DMS79 (cell line): ENCODE measurements at places on chromosomes 5 and 9.

- DNase-seq, result no peak
Measured at GRCh38 chr5:99000876-99001275, 72.1 kb upstream of the CHD1 start.

DNA sequence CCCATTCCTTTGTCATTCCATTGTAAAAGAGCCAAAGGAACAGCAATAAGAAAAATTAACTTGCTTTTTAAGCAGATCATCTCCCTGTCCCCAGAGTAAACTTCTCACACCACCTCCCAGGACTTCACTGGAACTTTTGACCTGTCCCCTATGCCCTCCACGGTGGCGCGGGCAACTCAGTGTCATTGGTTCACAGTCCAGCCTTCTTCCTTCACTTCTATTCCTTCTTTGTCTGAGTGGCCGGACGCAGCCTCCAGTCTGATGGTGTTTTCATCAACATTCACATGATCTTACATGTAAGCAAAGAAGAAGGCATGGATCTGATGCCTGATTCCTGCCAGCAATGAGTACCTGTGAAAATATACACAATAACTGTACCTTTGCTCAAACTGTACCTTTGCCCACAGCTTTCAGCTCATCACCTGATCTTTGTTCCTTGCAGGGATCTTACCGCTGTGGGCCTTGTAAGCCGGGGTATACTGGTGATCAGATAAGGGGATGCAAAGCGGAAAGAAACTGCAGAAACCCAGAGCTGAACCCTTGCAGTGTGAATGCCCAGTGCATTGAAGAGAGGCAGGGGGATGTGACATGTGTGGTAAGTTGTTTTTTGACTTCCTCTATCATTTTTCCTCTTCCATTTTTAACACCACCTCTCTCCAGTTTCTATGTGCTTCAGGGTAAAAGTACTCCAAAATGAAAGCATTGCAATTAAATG, 32.5 kb downstream of the THBS4 start:
- DNase-seq, result no peak

GRCh38 chr5:133962131-133962530, 6.3 kb downstream of the C5orf15 start:
- no peak for DNase-seq

GRCh38 chr9:90508940-90509339, 133.7 kb downstream of the DIRAS2 start:
- DNase-seq, result no peak

GRCh38 chr9:127277099-127277498, 12.5 kb downstream of the GARNL3 start:
- no peak for DNase-seq

DNA sequence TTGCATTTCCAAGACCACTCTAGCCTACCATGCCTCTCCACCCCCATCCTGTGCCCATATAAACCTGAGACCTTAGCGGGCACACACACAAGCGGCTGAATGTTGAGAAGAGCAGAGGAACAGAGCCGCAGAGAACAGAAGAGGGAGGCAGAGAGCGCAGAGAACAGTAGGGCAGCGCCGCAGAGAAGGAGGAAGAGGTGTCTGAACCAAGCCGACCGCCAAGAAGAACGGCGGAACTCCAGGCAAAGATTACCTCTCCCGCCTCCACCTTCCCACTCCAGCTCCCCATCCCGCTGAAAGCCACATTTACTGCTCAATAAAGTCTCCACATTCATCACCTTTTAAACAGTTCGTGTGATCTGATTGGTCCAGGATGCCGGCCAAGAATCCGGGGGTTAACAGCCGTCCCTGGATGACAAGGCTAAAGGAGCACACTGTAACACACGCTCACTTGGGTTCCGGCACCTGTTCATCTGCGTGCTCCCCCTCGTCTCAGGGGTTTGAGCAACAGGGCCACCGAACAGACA, 33.2 kb downstream of the GRIN3A start:
- DNase-seq, result no peak

GRCh38 chr5:149271195-149271715, 404 bp upstream of the AFAP1L1 start:
- DNase-seq, result no peak

DNA sequence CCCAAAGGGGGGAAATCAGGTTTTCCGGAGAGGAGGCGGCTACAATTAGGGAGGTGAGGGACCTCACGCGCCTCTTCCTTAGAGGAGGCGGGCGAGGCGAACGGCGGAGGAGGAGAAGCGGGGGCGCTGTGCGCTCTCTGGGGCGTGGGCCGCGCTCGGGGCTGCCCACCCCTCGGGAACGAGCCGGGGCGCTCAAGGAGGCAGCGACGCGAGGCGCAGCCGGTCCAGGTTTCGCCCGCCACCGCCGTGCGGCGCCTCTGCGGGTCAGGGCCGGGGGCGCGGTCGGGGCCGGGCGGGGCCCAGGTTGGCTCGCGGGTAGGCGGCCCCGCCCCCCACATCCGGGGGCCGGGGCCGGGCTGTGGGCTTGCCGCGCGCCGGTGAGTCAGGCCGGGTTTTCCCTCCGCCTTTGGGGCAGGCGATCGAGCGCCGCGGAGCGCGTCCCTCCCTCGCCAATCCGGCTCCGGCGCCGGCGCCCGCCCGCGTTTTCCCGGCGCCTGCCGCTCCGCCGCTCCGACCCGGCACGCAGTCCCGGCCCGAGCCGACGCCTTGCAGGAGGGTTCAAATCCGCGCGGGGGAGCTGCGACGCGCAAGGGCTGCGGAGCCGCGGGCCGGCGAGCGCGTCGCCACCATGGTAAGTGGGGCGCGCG, at the start of gene N4BP3:
Gene N4BP3, plus strand, starts transcription at position 392 of the 647 bp plus-strand sequence. CDS start 6,052 bp downstream, outside the sequence.
- DNase-seq, result no peak

DNA sequence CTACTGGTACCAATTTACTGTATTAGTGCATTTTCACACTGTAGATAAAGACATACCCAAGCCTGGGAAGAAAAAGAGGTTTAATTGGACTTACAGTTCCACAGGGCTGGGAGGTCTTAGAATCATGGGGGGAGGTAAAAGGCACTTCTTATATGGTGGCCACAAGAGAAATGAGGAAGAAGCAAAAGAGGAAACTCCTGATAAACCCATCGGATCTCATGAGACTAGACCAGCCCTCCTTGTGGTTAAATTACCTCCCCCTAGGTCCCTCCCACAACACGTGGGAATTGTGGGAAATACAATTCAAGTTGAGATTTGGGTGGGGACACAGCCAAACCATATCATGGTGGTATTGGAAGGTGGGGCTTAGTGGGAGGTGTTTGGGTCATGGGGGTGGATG, 56.5 kb upstream of the SPDL1 start:
- no peak for DNase-seq

DNA sequence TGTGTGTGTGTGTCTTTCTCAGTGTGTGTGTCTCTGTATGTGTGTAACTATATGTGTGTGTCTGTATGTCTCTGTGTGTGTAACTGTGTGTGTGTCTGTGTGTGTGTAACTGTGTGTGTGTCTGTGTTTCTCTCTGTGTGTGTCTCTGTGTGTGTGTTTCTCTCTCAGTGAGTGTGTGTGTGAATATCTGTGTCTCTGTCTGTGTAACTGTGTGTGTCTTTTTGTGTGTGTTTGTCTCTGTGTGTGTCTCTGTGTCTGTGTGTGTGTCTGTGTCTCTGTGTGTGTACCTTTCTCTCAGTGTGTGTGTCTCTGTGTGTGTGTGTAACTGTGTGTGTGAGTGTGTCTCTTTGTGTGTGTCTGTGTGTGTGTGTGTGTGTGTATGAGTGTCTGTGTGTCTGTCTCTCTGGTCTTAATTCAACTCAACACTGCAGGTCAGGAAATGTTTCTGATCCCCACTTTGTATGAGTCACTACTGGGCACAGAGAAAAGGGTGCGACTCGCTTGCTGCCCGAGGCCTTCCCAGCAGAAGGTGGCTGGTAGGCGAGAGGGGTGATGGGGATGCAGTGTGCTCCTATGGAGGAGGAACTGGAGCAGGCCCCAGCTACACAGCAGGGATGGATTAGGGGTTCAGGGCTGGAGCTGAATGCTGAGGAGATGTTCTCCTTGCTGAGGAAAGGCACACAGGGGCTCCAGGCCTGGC, 52.1 kb downstream of the NSG2 start:
- DNase-seq, result no peak

DNA sequence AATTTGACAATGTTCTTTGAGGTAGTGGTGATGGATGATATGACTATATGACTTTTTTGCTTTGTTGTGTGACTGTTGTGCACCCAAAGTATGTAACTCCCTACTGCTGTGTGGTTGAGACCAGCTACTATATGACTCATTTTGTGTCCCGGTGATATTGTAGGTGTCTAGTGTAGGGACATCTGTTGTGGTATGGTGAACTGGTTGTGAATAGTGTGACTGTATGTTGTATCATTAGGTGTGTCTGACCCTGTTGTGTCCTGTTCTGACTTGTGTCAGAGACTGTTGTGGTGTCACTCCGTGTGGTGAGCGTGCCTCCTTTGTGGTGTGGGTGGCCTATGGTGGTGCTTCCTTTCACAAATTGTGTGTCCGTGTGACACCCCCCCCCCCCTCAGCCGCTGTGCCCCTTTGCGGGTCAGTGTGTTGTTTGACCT, 11.2 kb upstream of the CXXC5 start:
- DNase-seq, result no peak

- no peak for DNase-seq
Measured at GRCh38 chr5:63700241-63700640, 262.0 kb downstream of the HTR1A start.

GRCh38 chr5:10678244-10678643, 82.8 kb downstream of the DAP start:
- DNase-seq, result no peak

DNA sequence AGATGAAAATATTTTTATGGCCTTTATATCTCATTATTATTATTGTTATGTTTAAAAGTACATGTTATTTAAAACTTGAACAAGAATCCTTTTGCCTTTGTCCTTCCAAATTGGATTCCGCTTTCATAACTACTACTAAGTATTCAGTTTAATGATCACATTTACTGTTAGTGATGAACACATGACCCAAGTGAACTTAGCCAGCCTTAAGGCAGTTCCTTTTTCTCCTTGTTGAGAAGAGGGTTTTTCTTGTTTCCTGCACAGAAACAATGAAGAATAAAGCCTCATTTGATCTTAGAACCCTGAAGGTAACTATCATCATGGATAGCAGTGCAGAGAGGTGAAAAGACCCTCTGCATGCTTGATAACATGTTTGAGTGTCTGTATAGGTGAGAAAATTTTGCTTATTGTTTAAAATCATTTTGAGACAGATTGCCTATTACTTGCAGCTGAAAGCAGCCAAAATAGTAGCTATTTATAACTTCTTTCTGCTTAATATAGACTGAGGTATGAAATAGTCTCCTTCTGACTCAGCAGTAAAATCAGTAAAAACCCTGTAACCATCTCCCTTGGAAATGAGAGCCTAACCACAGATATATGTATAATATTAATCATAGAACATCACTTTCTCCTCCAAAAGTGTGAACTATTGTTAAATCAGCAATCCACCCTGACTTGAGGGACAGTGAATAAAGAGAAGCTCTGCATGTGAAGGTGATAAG, 266.2 kb downstream of the SPATA31D1 start:
- no peak for DNase-seq

- DNase-seq, result peak; percentile 66
Measured at GRCh38 chr9:114503009-114503408, 2.3 kb downstream of the WHRN start.

DNA sequence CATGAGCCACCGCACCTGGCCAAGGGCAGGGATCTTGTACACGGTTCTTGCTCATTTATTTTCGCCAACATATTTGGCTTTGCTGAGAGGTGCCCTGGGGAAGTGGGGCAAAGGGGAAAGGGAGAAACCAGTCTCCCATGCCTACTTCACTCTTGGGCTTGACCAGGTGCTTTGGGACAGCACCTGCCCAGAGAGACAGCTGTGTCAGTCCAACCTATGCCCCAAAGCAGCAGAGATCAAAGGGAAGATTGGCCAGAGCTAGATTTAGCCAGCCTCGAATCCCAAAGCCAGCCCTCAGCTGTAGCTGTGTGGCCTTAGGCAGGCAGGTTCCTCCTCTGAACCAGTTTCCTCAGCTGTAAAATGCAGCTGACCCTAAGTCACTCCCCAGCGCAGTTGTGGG, 2.3 kb upstream of the PTGES start:
- no peak for DNase-seq

GRCh38 chr9:75149841-75150241, 61.5 kb downstream of the OSTF1 start:
- no peak for DNase-seq

DNA sequence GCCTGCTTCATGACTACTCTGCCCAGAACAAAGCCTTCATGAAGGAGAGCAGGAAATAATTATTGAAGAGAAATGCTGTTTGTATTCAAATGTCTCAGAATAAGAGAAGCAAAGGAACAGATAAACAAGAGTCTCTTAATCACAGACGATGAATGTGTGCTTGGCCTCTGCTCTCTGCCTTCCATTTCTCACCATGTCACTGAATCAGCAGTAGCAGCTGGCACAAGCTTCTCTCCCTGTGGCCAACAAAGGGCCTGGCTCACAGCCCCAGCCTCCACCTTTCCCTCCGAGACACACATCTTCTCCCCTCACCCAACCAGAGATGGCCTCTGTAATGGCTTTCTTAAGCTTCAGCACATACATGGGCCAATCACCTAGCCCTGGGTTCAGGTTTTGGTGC, 128.1 kb upstream of the SLIT3 start:
- DNase-seq, result no peak

GRCh38 chr5:91132550-91132949, 250.6 kb downstream of the ARRDC3 start:
- no peak for DNase-seq

DNA sequence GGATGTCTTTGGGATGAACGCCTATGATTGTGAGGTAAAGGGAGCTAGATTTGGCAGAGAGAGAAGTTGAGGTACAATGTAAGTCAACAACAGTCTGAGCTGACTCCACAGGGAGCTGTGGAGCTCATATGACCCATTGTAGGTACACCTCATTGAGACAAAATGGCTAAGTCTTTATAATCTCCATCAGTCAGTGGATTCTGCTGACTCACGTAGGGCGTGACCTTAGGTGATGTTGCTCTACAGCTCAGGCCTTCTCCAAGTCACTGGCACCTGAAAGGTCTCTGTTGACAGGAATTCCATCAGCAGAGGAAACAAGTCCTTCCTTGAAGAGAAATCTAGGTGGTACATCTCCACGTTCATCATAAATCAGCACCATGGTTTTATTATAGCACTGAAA, 118.2 kb upstream of the PRR16 start:
- DNase-seq, result no peak

DNA sequence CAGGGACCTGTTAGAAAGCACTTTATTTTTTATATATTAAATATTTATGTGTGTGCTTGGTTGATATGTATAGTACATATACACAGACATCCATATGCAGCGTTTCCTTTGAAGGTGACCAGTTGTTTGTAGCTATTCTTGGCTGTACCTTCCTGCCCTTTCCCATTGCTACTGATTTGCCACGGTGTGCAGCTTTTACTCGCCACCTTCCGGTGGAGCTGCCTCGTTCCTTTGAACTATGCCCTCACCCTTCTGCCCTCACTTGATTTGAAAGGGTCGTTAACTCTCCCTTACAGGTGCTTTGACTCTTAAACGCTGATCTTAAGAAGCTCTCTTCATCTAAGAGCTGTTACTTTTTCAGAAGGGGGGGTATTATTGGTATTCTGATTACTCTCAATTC, 20.5 kb downstream of the RGMB start:
- no peak for DNase-seq

DNA sequence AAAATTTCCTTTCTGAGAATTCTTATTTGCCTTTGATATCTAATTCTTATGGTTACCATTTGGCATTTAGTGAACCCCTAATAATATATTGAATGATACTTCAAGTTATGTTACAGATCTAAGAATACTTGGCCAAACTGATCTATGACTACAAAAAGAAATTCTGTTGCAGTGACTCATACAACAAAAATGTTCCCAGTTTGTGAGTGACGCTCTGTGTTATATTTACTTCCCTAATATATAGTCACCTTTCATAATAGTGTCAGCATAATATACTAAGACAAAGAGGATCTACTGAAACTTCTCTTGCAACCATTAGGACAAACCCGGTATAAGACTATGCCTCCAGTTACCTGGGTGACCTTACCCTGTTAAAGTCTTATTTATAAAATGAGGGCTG, 216.9 kb upstream of the TLX3 start:
- DNase-seq, result no peak
